ENCODE measurements at places on chromosomes 2 and 18.

GRCh38 chr2:66173645-66174044, 261.3 kb upstream of the MEIS1 start:
- DNase-seq = no peak

GRCh38 chr2:29475499-29475898, 360.3 kb downstream of the CLIP4 start:
- DNase-seq = no peak

GRCh38 chr18:39596891-39597290, 2031.3 kb upstream of the CELF4 start:
- DNase-seq = no peak

DNA sequence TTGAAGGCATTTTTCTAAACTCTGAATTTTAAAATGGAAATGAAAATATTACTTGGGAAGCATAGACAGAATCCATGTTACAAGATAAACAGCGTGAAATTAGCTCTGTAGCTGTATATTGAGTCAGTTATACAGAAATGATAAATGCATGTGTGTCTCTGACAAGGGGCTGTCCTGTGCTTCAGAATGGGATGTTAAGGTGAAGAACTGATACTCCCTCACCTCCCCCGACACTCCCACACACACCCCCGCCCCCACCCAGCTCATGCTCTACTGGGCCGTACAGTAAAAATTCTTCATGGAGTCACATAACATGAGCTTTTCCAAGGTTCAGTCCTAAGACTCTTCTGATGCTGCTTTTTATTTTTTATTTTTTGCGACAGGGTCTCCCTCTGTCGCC, 869 bp upstream of the THUMPD2 start:
- no peak for DNase-seq

DNA sequence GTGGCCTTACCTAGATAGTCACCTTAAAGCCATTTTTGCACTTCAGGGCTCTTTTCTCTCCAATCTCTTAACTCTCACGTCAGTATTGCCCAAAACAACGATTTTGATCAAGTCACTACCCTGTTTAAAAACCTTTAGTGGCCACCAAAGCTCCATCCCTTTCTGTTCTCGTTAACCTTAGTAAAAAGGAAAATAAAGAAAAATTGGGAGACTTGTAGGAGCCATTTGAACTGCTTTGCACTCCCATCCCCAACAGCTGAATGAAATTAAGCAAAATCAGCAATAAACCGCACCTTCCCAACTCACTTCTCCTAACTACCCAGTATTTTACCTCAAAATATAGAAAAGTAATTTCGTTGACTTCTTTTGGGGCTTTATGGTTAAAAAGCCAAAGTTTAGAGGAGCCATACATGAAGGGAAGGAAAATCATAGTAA, 686 bp upstream of the ARL5A start:
- DNase-seq = no peak

DNA sequence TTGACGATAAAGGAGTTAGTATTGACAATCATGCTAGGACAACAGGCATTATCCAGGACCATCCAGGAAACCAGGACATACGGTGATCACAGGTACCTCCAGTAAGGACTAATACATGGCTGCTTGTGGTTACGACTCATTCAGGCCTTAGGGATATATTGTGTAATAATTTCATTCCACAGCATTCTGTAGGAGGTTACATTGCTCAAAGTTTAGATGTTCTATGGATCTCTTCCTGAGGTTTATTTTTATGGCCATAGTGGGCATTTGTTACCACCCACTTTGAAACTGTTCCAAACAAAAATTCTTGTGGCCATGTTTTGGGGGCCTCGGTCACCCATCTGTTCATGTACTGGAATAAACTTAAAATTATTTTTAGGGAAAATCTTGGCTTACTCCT, 431.6 kb downstream of the METTL4 start:
- DNase-seq = peak; percentile 72

GRCh38 chr2:178114462-178114861, 2.2 kb downstream of the RBM45 start:
- no peak for DNase-seq

- DNase-seq = no peak
These were observed 22.0 kb downstream of the IL1RL2 start for GRCh38 chr2:102208774-102209173.

GRCh38 chr2:135948642-135949355, 36.6 kb downstream of the DARS1 start:
- peak; percentile 36 for DNase-seq

DNA sequence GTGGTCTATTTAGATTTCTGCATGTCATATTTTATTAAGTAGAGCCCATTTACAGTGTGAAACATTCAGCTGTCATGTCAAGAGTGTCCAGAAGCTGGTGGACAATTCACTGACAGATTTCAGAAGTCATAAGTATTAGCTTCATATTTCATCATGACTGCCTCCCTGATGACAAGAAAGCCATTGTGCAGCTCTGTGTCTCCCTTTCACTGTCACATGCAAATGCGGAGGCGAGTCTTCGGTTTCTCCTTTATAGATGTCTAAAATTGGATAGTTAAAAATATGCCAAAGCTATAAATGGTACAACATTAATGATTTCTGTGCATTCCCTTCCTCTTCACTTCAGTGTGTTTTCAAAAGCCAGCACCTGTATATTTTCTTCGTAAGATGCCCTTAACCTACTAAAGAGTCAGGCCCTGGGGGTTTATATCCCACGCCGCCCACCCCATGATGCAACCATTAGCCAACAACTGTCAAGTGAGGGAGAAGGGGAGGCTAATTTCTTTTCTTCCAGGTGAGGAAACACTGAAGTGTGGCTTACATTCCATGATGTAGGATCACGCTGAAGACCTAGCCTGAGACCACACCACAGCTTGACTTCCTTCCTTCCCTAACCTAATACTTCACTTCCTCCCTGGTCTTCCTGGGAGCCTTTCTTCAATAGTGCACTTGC, 99.6 kb upstream of the DDX18 start:
- no peak for DNase-seq

GRCh38 chr18:69584429-69584828, 183.7 kb downstream of the DOK6 start:
- no peak for DNase-seq

GRCh38 chr18:13615432-13615861, 110.9 kb downstream of the FAM210A start:
- no peak for DNase-seq

- DNase-seq = no peak
These were observed 143.5 kb downstream of the ZEB2 start for GRCh38 chr2:144376460-144376859.

GRCh38 chr18:67893916-67894315, 377.4 kb upstream of the DSEL start:
- no peak for DNase-seq

DNA sequence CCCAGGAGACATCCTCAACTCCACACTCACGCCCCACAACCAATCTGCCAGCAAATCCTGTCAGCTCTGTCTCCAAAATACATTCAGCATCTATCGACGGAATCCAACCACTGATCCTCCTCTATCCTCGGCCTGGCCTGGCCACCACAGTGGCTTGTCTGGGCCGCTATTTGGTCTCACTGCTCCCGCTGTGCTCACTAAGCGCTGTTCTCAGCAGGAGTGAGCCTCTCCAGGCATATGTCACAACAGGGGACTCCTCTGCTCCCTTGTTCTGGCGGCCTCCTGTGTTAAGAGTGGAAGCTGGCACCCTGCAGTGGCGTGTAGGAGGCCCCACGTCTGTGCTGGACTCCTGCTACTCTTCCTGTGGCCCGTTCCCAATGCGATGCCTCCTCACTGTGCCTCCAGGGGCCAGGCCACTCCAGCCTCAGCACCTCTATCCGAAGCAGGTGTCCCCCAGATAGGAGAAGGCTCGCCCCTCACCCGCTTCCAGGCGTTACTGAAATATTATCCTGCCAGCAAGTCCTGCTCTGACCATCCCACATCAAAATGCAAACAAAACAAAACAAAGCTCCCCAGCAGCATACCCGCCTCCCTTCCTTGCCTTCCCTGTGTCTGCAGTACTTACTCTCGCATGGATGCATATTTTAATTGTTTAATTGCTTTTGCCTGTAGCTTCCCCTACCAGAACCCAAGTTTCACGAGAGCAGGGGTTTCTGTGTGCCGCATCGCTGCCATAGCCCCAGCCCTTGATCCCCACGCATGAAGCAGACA, 39.9 kb downstream of the CENPO start:
- DNase-seq = no peak

GRCh38 chr18:43141208-43141607, 25.7 kb upstream of the RIT2 start:
- no peak for DNase-seq

- DNase-seq = no peak
These were observed 136.7 kb downstream of the CCBE1 start for GRCh38 chr18:59560556-59560955.

GRCh38 chr2:23497536-23497935, 112.6 kb downstream of the KLHL29 start:
- no peak for DNase-seq

DNA sequence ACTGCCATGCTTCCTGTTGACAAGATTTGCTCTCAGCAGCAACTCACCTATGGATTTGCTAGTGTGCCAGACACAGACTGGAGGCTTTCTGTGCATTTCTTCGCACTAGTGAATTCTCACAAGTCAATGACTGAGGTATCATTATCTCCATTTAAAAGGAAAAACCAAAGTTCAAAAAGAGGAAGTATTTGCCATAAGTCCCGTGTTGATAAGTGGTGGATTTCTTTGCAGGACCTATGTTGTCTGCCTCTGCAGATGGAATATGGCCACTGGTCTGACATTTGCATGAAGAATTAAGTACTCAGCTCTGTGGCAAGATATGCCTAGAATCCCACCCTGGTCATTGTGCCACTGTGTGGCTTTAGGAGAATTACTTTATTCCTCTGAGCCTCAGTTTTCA, 299.6 kb downstream of the PAX3 start:
- DNase-seq = no peak

- DNase-seq = no peak
These were observed 36.0 kb upstream of the WIPF1 start for GRCh38 chr2:174633623-174633930.

- no peak for DNase-seq
These were observed 46.6 kb downstream of the CFAP221 start for GRCh38 chr2:119590873-119591272.

DNA sequence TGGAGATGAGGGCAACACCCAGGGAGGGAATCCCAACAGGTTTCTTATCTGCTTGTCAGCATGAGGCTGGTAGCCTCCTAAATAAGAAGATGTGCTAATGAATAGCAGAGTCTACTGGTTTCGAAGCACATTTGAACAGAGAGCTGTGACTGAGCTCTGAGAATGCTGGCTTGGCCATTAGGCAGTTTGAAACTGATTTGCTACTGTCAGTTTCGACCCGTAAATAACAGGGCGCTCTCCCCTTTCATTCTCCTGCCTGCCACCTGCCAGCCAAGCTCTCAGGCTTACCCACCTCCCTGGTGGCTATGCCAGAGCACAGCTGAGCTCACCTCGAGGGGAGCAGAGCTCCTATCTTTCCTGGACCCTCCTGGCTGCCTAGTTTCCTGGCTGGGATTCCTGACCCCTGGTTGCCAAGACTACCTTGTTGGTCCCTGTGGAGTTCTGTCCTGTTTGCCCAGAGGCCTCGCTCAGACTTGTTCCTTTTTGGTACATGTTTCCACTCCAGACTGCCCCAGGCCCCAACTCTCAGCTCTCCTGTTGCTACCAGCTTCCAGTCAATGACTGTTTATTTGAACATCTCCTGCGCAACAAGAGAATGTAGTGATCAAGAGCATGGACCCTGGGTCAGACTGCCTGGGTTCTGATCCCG, 102.3 kb upstream of the ALPP start:
- DNase-seq = no peak

- no peak for DNase-seq
These were observed 5.1 kb downstream of the NEUROD1 start for GRCh38 chr2:181675254-181675653.

DNA sequence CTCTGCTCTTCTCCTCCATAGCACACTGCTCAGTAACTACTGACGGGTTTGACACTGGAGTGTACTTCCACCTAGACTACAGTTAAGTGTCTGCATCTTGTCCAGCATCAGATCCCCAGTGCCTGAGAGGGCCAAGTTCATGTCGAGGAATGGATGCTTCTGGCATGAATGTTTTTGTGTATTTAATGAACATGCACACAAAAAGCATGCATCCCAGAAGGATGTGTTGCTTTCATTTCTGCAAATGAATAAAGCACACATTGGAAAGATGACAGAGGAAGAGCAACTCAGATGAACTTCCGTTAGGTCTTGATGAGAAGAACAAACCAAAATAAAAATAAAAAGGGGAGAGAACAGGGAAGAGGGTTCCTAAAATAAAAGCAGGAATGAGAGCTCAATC, 27.9 kb downstream of the C2orf49 start:
- DNase-seq = no peak

DNA sequence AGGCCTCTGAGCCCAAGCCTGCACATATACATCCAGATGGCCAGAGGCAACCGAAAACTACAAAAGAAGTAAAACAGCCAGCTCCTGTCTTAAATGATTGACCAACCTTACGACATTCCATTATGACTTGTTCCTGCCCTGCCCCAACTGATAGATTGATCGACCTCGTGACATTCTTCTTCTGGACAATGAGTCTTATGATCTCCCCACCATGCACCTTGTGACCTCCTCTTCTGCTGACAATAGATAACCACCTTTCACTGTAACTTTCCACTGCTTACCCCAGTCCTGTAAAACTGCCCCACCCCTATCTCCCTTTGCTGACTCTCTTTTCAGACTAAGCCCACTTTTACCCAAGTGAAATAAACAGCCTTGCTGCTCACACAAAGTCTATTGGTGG, 670.0 kb upstream of the PKDCC start:
- DNase-seq = no peak

DNA sequence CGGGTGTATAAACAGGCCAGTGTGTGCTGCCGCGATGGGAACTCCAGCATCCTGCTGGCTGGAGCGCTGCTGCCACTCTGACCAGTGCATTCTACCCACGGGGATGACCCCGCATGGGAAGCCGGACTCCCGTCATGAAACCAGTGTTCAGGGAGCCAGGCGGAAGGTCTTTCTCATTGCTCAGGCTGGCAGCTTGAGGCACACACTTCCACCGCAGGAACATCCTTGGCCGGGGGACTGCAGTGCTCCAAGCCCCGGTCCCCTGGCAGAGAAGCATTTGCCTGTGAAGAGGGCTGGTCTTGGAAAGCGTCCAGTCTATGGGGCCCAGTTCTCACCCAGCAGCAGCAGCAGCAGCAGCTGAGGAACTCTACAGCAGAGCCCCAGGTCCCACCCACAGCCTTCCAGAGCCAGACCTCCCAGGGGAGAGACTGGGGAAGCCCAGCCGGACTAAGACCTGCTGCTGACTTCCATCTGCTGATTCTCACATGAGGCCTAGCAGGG, 235.9 kb downstream of the KLHL29 start:
- DNase-seq = peak; percentile 51

- peak; percentile 85 for DNase-seq
These were observed 213.6 kb downstream of the TNS1 start for GRCh38 chr2:217789003-217789735.

DNA sequence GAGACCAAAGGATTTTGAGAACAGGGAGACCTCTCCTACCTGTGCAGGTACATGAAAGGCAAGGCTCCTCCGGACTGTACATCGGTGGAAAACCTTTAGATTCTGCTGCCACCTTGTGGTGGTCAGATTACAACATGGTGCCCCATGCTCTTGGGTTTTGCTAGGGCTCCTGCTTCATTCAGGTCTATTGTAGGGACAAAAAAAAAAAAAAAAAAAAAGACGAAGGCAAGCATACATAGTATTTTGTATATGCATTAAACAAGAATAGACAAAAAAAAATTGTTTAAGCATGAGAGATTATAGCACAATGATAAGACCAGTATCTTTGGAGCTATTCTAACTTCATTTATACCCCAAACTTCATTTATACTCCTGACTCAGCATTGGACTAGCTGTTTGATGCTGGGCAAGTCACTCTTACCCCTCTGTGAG, 27.4 kb upstream of the SPR start:
- peak; percentile 81 for DNase-seq

GRCh38 chr18:45165176-45165713, 450.0 kb upstream of the SLC14A2 start:
- no peak for DNase-seq
